NCI-H1105 treated with DMSO at 0.1 percent for 48 hours (cell line): ENCODE measurements at places on chromosomes 3 and 15.

DNA sequence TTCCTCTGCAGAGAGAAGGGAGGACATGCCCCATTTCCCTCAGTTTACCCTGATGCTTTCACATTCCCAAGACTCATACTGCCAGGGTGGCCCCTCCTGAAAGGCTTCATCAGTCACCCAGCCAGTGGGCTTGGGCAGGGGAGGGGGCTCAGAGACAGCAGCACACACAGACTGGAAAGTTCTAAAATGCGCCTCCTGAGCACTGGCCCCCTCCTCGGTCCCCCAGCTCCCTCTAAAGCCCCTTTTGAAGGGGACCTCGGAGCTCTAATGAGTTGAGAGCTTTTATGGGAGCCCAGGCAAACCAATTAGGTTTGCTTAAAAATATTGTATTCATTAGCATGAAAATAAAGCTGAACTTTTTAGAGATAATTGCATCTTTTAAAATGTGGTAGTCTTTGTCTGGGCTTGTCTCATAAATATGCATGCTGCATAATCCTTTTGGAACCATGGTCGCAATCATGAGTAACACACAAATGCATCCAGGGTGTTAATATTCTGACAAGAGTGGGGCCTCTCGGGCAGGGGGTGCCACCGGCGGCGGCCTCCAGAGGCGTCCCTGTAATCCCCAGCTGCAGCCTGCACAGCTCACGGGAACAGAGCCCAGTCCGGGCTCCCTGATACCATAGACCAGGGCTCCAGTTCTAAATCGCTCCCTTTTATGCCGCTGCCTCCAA lies 78.5 kb downstream of the RPLP1 start:
- peak; percentile 74 for DNase-seq

- no peak for DNase-seq
Observed at GRCh38 chr3:86792316-86792715, 198.6 kb downstream of the VGLL3 start.

- no peak for DNase-seq
Observed at GRCh38 chr3:20396335-20396734, 210.3 kb upstream of the SGO1 start.

- no peak for DNase-seq
Observed at GRCh38 chr3:40714771-40715345, 190.1 kb downstream of the ZNF621 start.

GRCh38 chr3:187838016-187838540 lies 92.8 kb upstream of the BCL6 start:
- DNase-seq = no peak
